ENCODE measurements at places on chromosomes 7 and 10. TPM values are rescaled to one million over a fixed set of nuclear protein-coding genes. Genes with fewer than 3 reads are reported as not detected.

Gene PLEKHS1
- 4.9 TPM for total RNA-seq

Gene INMT
- total RNA-seq, result not detected

Gene GNAT3
- not detected for total RNA-seq

Gene CALCR
- not detected for total RNA-seq

Gene SH2D4B
- 0.24 TPM for total RNA-seq

Gene PRKAR1B
- total RNA-seq, result 66.6 TPM

Gene PSD
- total RNA-seq, result 2.3 TPM

Gene KLF14
- not detected for total RNA-seq

Gene TMEM270
- total RNA-seq, result 0.72 TPM

Gene MALRD1
- total RNA-seq, result not detected

Gene AP3M1
- 44.0 TPM for total RNA-seq

Gene MYL7
- total RNA-seq, result not detected

Gene CTBP2
- total RNA-seq, result 60.5 TPM

Gene SLC13A4
- total RNA-seq, result not detected
